AG10803 (cell line): ENCODE measurements at places on chromosomes 13 and 19.

DNA sequence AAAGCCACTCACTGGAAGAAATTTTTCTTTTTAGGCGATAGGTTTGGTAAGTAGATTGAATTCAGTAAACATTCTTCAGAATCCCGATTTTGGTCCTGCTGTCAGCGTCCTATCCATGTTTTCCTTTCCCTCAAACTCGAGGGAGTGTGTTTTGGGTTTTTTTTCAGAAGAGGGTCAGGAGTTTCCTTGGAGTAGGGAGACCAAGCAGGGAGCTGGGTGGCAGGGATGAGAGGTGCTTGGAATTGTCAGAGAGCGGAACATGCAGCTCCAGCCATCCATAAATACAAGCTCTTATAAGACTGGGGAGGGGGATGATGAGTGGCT is 1.6 kb upstream of the PCDH8 start:
- DNase-seq, result no peak

GRCh38 chr19:40253611-40254092 is 27.2 kb upstream of the CCNP start:
- DNase-seq, result no peak

- DNase-seq, result no peak
Observed at GRCh38 chr19:30338878-30339623, 33.1 kb upstream of the ZNF536 start.

DNA sequence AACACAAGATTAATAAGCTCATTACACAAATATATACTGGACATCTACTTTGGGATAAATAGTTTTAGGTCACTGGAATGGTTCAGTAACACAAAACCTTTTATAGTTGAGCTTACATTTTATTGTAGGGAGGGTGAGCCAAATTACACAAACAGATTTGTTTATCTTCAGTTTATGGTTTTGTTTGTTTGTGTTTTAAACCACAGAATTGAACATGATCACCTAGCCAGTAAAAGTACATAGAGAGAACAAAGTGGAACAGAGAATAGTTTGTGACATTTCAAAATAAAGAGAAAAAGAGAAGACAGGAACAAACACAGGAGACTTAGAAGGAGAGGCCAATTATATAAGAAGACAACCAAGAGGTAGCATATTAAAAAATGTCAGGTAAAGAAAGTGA is 1930.2 kb upstream of the PCDH20 start:
- no peak for DNase-seq

DNA sequence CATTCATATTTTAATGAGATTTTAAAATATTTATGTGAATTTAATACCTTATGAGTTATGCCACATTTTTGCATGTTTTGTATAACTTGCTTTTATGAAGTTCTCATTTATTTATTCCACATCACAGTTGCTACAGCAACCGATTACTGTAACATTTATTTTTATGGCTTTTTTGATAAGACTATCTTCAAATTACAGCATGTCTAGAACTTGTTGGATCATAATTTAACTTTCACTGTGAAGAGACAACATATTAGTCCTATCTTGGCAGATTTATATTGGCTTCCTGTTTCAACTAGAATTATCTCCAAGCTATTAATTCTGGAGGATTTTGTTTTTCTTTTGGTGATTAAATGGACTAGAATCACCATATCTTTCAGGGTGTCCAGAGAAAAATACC is 793.7 kb upstream of the SLITRK5 start:
- no peak for DNase-seq

GRCh38 chr13:31781064-31781463 is 41.7 kb downstream of the RXFP2 start:
- DNase-seq, result peak; percentile 39

DNA sequence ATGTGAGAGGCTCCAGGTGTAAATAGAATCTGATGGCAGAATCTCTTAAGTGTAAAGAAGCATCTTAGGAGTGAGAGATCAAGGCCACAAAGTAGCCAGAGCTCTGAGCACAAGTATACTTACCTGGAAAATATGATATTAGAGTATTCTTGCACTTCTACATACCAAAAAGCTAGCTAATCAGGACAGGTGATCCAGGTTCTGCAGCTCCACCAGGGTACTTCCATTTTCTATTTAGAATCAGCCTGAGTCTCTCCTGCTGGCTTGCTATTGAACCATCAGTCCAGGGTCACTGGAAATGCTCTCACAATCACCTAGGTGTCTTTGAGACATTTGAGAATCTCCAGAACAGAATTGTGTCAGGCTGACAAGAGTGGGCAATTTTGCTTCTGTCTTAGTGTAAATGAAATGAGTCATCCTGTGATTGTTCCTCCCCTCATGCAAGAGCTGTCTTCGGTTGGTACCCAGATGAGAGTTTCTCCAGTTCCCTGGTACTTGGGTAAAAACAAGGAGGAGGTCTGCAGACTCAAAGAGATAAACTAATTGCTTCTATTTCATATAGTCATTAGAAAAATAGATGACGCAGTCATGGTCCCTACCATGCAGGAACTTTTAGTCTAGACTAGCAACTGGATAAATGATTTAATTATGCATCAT is 14.6 kb downstream of the ZNF254 start:
- DNase-seq, result no peak

GRCh38 chr13:106156468-106156867 is 379.0 kb downstream of the EFNB2 start:
- peak; percentile 98 for DNase-seq

GRCh38 chr19:42283188-42284065 is 14.4 kb downstream of the CIC start:
- peak; percentile 92 for DNase-seq

DNA sequence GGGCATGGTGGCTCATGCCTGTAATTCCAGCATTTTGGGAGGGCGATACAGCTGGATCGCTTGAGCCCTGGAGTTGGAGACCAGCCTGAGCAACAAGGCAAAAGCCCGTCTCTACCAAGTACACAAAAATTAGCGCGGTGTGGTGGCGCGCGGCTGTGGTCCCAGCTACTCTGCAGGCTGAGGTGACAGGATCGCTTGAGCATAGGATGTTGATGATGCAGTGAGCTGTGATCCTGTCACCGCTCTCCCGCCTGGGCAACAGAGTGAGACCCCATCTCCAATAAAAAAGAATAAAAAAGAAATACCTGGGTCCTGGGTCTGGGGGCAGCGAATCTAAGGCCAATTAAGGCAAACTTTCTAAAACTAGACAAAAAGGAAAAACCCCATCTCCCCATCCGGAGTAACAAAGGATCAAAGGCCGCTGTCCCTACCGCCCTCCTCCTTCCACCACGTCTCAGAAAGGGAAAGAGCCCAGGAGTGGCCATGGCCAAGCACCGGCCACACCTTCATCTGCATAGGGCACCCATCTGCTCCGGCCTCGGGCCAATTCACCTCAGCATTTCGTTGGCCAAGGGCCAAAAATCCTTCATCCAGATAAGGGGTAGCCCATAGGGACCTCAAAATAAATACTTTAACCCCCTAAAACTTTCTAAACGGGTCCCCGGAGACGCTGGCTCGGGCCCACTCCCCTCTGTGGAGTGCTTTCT is 851 bp downstream of the ZNF320 start:
- DNase-seq, result peak; percentile 3

- no peak for DNase-seq
Observed at GRCh38 chr13:109883181-109884180, 97.1 kb upstream of the IRS2 start.

DNA sequence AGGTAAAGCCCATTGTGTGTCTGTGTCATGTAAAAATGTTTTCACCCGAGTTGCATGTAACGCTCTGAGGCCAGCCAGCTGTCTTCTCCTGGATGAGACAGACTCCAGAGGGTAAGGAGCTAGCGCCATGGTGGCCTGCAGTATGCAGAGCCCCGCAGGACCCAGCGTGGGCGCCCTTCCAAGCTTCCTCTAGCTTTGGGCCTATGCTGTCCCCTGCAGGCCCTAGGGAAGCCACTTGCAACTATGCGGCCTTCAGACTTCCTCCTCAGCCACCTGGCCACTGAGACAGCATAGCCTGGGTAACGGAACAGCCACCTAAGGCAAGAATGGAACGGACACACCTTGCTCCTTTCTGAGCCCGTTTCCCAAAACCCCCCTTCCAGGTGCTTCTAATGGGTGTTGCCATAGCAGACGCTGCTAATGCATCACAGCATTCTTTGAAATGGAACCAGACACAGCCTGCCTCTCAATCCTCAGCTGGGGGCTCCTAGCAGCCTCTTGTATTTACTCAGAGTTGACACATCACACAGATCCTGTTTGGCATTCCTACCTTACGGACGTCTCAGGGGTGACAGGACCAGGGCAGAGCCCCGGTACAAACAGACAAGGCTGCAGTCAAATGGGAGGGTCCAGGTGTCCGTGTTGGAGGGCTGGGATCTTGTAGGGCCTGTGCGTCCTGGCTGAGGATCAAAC is 6.2 kb downstream of the FAM32A start:
- no peak for DNase-seq

DNA sequence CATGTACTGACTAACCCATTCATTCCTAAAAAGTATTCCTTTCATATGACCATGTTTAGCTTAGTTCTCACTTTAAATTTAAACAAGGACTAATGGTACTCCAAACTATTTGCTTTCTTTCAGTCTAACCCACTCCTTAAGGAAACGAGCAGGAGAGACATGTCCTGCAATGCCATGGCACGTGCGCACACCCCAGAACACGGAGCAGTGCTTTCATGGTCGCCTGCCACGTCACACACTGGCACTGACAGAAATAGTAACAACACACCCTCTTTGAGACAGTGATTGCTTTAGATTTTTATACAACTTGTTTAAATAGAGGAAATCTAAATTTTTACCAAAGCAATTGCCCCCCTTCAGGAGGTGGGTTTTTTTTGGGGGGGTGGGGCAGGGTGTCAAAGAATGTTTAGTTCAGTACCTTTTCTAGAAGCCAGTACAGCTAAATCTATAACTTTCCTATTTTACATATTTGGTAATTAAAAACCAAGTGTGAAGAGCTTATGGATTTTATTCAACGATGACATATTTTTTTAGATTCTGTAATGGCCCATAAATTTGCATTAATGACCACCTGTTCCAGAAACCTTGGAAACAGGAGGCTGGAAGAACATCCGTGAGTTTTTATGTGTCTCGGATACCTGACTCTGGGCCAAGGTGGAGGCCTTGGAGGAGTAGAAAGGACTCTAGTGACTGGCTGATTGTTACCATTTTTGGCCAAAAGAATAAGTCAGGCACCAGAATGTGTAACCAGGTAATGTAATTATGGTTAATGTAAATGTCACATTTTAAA is 247.1 kb downstream of the DCT start:
- DNase-seq, result no peak

DNA sequence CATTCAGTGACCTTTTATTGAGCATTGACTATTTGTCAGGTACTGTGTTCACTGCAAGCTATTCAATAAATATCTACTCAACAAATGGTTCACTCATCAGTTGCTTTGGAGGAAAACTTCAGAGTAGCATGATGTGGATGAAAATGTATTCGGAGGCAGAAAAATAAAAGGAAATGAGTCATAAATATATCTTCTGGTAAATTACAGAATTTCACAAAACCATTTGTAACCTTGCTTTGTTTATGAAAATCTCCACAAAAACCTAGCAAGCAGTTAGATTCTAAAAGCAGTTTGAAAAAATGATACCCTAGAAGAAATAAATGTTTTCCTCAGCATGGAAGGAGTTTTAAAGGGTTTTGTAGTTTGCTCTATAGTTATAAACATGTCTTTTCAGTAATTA is 399.6 kb downstream of the LMO7 start:
- DNase-seq, result no peak

GRCh38 chr13:31951215-31951678 is 80.3 kb upstream of the FRY start:
- DNase-seq, result peak; percentile 74

GRCh38 chr19:39299404-39299803 is 3.2 kb downstream of the IFNL1 start:
- DNase-seq, result no peak

DNA sequence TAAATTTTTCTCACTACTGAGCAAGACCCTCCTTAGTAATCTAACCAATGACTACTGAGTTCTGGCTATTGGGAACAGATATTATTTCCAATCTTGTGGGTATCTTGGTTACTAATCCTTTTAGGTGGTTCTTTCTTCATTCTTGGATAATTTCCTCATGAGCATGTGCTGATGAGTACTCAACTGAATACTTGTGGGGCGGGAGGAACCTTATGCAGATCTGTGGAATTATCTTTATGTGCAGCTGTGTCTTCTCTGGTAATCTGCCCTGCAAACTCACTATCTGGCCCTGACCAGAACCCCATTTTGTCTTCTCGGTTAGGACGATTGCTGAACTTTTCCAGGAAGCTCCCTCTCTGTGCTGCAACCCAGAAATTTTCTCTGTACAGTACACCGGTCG is 89.7 kb upstream of the TRPC4 start:
- no peak for DNase-seq

GRCh38 chr19:38852231-38853044 is 2.7 kb upstream of the HNRNPL start:
- peak; percentile 83 for DNase-seq

- no peak for DNase-seq
Observed at GRCh38 chr13:32647926-32648325, 61.7 kb downstream of the PDS5B start.
